ENCODE measurements at places on chromosomes 12 and 14.

DNA sequence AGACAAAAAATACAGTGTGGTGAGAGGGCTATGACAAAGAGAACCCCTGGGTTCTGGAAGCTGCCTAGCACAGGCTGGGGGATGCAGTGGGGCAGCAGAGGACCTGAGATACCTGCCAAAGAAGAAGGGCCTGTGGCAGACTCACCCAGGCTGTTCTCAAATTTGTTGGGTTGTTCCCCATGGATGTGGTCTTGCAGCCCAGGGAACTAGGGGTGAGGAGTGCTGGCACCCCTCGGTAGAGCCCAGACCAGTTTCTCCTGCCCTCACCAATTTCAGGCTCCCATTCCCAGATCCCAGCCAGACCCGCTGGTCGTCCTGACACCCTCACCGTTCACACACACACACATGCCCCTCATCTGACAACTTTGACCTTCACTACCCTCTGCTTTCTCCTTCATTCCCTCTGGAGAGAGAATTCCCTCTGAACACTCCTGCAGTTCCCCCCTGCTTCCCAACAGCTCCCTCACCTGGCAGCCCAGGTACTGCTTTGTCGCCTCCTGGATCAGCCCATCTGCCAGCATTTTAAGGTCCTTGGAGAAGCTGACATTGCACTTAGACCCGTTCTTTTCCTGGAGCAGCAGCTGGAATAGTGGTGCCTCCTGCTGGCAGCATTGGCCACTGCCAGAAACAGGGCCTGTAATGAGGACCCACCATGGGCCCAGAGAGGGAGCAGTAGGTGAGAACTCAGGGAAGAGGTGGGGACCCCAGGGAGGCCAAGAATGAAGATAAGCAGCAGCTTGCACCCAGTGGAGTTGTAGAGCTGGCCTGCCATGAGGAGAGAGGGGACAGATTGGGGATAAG is 5.9 kb upstream of the GDF11 start:
- DNase-seq: peak; percentile 91

DNA sequence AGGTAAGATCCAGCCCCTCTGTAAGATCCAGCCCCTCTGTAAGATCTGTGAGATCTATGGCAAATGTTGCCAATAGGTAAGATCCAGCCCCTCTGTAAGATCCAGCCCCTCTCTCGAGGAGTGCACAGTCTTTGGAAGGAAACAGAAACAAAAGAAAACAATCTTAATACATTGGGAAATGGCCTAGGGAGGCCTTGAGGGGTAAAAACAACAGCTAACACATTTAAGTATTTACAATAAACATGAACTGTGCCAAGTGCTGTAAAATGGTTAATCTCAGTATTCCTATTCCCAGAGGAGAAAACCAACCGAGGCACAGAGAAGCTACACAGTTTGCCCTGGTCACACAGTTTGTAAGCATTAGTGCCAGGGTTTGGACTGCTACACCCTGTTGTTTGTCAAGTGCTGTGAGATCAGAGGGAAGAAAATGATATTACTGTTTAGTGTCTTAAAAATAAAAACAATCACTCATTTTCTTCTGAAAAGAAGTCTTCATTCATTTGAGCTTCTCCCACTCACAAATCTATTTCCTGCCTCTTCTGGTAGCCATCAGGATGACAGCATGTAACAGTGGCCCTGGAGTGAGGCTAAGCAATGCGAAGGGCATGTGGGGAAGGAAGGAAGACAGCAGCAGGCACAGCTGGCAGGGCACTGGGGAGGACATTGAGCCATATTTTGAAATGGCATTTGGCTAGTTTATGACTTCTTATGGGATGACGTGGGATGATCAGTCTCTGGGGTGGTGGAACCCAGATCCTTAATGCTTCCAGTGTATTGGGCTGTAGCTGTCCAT is 118.7 kb upstream of the PTPRQ start:
- DNase-seq: no peak

DNA sequence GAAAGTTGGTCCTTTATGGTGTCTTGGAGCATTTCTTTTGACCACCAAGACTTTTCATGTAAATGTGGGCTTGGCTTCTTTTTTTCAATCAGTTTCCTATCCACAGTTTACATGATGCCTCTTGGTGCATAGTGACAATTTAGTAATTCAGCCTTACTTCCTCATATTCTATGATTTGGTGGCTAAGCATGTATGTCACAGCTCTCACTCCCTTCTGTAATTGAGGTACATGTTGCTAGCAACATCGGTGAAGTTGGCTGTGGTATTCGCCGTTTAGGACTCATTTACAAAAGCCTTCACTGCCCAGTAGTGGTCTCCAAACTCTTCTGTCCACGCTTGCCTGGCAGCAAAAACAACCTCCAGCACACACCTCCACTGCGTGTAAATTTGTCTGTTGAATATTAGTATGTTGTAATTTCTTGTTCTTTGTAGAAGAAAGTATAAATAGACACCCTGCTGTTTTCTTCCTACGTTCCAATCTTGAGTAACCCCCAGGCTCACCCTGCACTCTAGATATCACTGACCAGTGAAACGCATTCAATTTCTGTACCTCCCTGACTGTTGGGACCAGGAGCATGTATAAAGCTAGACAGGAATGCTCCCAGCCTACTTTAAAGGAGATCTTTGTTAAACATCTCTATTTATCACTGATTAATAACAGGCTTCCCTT is 90.4 kb downstream of the PPP2R5C start:
- DNase-seq: no peak

GRCh38 chr12:111942557-111942956 is 70.4 kb downstream of the TMEM116 start:
- DNase-seq: no peak

GRCh38 chr14:90627478-90627877 is 188.8 kb downstream of the TTC7B start:
- DNase-seq: no peak

GRCh38 chr14:74035556-74035955 is 16.4 kb downstream of the BBOF1 start:
- no peak for DNase-seq

DNA sequence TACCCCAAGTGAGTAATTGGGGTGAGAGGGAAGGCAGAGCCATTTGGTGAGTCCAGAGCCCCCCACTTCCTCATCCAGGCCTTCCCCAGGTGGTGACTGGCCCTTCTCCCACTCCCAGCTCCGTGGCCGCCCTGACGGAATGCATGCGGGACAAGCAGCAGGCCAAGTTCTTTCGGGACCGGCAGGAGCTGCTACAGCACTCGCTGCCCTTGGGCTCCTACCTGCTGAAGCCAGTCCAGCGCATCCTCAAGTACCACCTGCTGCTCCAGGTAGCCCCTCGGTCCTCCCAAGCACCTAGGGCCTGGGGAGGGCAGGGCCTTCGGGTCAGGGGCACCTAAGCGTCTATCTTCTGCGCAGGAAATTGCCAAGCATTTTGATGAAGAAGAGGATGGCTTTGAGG is 26.5 kb downstream of the PLEKHG3 start:
- no peak for DNase-seq

DNA sequence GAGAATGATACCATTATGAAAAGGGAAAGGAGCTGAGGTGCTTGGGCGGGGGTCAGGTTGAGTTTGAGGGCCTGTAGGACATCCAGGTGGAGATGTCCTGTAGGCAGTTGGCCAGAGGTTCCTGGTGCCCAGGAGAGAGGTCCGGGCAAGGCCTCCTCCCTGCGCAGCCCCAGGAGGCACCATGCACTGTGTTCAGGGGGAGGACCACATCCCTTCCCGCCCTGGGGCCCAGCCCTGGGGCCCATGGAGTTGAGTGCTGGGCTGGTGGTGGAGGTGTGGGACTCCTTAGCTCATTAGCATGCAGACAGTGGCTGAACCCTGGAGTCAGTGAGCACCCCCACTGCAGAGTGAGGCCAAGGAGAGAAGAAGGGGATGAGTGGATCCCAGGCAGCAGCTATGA is 5.7 kb upstream of the FAIM2 start:
- no peak for DNase-seq

- no peak for DNase-seq
Measured at GRCh38 chr14:24263848-24264247, 871 bp upstream of the TGM1 start.

- peak; percentile 50 for DNase-seq
Measured at GRCh38 chr12:85872497-85873091, 1.5 kb upstream of the NTS start.

- no peak for DNase-seq
Measured at GRCh38 chr12:26195641-26196420, 458 bp downstream of the SSPN start.

GRCh38 chr12:130031571-130032189 is 127.9 kb upstream of the TMEM132D start:
- DNase-seq: no peak
